ENCODE measurements at places on chromosomes 12 and 14. TPM values are rescaled to one million over a fixed set of nuclear protein-coding genes. Genes with fewer than 3 reads are reported as not detected.

ART4 gene
- total RNA-seq = 1.9 TPM

DNA sequence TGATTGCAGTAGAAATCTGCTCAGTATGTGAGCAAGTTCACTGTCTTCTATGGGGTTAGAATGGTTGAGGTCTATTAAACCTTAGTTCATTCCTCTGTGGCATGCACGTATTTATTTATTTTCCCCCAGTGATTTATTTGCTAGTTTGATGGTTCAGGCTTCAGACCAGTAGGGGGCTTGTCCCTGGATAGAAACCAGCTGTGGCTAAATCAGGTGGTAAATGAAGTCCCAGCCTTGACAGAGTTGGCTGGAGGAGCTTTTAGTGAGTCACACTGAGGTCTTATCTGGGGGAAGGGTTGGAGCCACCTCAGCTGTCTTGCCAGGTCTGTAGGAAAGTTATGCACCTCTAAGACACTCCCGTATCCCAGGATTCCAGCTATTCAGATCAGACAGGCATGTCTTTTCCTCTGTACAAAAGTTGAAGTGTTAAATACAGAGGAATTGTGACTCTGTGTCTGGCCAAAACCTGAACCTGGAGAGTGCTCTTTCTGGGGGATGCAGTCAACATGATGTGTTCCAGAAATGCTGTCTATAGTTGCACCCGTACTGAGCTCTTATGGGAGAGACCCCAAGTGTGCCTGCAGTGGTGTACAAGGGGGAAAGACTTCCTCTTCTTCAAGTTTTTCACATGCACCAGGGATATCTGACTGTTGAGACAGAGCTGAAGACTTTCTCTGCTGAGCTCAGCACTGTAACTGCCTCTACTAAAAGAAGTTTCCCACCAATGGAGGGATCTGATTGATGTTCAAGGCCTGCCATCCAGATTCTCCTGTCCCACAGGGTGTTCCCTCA lies 1322.1 kb downstream of the TMEM121 start:
- no peak for DNase-seq

GRCh38 chr12:66852091-66852490 lies 173.2 kb upstream of the GRIP1 start:
- DNase-seq = no peak

- no peak for DNase-seq
Measured at GRCh38 chr14:24785698-24786097, 151.7 kb upstream of the GZMB start.

- no peak for DNase-seq
Measured at GRCh38 chr12:113461666-113462065, 10.0 kb downstream of the LHX5 start.

DNA sequence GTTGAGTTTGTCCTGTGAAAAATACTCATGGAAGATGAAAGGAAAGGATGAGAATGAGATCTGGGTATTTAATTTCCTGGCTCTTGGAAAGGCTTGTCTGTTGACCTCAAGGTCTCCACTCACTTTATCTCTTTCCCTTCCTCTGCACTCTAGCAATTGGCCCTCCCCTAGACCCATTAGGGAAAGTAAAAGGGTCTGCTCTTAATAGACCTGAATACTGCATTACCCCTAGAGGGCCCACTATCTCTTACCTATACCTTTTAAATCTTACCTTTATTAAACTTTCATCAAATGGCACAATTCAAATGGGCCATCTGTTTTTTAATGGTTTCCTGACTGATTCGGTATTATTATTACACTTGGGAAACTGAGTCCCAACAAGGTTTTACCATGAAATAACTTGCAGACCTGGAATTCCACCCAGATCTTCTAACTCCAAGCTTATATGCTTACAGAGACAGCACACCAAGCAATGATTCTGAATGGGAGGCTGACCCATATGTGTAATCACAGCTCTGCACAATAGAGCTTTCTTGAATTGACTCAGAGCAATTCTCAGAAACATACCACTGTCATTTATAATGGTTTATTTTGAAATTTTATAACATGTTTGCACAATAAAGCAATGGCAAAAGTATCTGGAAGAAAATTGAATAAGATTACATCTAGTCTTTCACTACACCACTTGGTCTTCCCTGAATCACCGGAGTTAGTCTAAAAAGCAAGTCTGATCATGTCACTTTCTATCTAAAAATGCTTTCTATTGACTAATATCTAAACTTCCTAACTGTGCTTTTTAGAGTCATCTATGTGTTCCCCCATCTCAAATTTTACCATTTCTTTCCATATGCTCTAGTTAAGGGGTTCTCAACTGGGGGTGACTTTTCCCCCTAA lies 618.5 kb downstream of the NRXN3 start:
- DNase-seq = no peak

DNA sequence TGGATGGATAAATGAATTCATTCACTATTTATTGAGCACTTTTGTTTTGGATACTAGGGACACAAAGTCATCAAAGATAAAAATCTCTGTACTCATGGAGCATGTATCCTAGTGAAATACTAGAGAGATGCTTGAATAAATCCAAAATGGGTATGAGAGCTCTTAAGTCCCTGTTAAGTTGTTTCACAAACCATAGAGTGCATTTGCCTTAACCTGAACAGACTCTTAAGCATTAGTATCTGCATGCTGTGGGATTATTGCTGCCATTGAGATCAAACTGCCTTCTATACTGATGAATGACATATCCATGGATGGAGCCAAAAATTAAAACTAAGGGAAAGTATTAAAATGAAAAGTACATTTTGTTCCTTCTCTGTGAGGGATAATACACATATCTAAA lies 206.5 kb upstream of the KRR1 start:
- DNase-seq = no peak

DNA sequence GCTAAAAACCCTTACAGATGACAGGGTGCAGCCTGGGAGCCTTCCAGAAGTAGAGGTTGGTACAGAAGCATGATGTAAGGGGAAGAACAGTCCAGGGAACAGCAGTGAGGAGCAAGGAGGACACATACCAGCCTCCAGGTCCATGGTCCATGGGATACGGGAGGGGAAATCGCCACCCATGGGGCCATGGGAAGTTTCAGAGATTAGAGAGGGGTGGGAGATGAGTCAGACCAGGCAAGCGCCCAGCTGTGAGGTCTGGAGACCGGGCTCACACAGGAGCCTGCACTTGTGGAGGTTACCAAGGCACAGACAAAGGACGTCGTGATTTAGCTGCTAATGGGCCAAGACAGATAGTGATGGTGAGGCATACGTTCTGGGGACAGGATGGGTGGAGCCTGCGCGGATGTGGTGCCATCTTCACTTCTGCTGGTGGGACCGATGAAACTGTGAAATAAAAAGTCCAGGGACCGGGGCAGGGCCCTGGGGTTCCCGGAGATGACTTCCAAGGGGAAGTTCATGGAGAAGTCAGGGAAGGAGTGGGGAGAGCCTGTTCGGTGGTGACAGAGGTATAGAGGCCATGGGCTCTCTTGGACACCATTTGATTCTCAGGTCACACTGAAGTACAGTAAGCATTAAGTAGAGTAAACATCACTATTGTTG lies 17.7 kb upstream of the LRP1-AS start:
- no peak for DNase-seq

Data from mucosa of descending colon (tissue), 3 donors.